ENCODE measurements at places on chromosomes 11 and 22.

GRCh38 chr11:94457118-94458029 is 36.3 kb downstream of the MRE11 start:
- no peak for DNase-seq

DNA sequence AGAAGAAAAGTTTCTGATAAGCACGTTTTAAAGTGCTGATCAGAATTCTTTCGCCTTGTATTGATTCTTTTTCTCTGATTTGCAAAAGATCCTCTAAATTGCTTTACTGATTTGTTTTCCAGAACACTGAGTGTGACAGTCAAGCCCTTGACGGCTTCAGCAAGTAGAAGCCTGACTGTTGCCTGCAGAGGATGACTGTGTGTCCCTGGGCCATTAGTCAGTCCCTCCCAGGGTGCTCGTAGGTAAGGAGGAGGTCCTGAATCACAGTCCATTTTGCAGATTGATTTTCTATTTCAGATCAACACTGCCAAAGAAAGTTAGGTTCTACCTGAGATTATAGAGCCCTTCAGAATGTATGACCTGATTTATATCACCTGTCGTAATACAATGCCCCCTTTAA is 38.6 kb upstream of the POGLUT3 start:
- DNase-seq = no peak

- DNase-seq = no peak
Measured at GRCh38 chr11:11022125-11022730, 164.4 kb upstream of the ZBED5 start.

- no peak for DNase-seq
Measured at GRCh38 chr22:17284888-17285287, 65.7 kb upstream of the ADA2 start.

DNA sequence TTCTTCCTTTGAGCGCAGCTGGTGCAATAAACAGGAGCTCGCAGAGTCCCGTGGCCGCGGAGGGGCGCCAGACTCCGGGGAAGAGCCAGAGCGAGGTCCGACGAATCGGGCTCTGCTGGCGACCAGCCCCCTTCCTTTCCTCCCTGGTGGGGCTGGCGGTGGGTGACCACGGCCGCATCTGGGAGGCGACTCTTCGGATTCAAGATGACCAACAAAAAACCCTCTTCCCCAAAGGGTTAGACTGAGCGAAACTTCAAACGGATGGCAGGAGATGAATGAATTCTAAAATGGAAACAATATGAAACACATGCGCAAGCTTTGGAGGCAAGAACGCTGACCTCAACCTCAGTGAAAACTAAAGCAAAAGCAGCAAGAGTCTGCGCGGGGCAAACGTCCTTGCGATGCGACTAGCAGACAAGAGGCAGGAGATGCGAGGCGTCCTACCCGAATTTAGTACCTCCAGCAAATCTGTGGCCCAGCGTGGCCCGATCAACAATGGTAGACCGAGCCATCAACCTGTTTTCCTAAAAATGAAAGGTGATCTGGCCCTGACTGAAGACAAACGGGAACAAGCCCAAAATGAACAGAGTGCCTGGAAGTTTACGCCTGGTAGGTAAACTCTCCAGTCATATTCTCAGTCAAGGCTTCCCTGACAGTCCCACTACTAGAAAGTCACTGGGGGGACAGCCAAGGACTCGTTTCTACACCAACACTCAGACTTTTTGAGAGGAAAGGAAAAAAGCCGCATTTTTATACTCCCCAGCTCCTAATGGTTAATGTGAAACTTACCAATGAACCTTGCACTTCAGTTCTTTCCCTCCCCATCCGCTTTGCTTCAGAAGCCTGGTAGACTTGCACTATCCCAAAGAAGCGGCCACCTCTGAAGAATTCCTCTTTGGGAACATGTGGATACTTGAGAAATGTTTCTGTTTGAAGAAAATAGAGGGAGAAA is 11.6 kb downstream of the MMP3 start:
- DNase-seq = no peak

Data from tibial artery (tissue), 4 donors.